NCI-H2081 (cell line): ENCODE measurements at places on chromosomes 6 and 20.

DNA sequence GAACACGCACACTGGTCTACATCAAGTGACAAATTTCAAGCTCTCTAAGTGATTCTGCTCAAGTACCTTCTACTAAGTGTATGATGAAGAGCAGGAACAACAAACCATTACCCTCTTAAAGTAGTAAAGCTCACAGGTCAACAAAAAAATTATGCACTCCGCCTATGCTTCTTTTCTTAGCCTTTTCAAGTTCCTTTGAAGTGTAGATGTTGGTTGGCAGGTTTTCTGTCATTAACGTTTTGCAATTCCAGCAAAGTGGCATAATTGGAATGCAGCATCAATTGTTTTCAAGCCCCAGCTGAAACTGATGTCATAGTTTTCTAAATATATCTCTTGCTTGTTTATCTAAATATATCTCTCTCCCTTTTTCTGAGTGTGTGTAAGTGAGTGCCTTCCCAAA, 396.9 kb upstream of the EYS start:
- DNase-seq = no peak

DNA sequence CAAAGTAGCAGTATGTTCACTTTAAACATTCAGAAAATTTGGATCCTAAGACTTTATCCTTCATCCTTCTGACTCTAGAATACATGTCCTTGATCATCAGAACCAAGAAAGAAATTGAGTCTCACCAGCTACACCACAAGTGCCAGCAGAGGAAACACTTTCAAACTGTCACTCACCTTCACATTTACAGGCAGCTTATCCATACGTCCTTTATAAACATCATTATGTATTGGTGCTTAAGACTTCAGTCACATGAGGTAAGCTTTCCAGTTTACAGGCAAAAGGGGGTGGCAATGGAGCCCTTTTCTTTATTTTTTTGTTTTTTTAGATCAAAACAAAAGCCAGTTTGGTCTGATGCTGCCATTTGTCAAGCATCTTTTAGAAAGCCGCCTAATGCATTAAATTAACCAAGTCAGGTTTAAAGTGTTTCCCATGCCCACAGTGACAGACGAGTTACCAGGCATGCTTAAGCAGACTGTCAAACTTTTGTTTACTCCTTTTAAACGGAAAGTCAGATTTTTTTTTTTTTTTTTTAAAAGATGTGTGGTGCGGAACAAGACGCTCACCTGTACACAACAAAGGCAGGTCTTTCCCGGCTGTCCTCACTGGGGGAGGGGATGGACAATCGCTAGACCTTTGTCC, 952 bp upstream of the BRPF3 start:
- peak; percentile 21 for DNase-seq

DNA sequence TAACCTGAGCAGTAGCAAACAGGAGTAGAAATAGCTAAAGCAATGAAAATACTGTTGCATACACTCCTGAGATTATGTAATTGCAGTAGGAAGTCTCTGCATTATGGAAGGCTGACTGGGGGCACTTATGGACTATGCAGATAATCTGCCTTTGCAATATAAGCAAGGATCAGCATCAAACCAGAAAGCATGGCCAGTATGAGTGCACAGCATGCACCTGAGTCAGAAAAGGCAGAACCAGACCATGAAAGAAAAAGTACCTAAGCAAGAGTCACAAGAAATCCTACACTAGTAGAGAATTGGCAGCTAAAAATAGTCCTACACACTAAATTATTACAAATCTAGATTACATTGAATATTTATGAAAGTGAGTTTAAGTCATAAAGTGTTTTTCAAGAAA, 164.3 kb downstream of the KIF6 start:
- no peak for DNase-seq

DNA sequence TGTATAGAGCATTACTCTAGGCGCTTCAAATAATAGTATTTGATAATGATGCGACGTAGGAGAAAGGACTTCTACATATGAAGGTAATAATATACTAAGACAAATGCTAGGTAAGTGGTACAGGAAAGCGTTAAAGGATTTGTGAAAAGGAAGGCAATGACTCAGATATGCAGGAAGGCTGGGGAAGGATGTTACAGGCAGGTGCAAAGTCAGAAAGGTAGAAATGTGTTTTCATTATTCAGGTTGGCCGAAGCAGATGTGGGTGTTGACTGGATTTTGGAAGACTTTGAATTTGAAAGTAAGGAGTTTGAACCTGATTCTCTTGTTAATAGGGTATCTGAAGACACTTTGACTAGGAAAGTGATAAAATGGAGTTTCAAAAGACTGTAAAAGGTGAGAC, 51.0 kb downstream of the STK4 start:
- no peak for DNase-seq

DNA sequence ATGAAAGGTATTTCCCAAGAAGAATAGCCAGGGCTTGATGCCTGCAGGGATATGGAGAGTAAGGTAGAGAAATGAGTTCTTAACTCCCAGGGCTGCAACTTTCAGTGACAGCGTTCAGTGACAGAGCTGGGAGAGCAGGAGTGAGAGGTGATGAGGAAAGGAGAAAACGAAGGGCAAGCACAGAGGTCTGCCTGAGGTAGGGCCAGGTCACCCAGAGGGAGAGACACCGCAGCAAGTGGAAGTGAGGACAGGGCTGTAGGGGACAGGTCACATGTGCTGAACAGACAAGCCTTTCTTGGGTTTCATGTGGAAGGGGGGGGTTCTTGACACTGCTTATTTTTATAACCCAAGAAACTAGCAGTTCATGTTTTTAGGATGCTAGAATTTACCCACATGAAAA, 72.5 kb downstream of the PREP start:
- DNase-seq = no peak
